ENCODE measurements at places on chromosomes 11 and 22.

GRCh38 chr11:44785856-44786607 lies 59.3 kb downstream of the TSPAN18 start:
- no peak for ATAC-seq

GRCh38 chr11:111417766-111418435 lies 38.8 kb upstream of the POU2AF1 start:
- ATAC-seq, result no peak

GRCh38 chr11:1917523-1918435 lies 1.7 kb upstream of the TNNT3 start:
- ATAC-seq, result no peak

DNA sequence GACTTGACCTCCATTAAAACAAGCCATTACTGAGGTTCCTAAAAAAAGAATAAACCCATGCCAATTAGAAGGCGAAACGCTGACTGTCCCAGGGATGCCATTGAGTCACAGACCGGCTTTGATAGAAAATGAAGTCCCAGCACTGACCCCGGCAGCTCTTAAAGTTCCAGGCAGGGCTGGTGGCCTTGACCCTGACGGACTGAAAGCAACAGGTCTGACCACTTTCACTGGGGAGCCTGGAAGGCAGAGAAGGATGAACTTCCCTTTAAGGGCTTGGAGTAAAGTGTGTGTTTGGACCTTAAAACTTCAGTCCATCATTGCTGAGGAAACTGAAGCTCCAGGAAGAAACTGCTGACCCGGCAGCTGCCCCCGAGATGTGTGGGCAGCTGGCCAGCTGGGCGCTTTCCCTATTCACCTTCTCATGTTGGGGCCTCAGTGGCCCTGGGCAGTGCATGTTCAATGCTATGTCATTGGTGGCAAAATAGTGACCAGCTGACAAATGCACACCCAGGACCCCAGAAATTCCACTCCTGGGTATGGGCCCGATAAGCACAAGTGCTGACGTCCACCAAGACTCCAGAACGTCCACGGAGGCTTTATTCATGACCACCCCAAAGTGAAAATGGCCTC lies 18.9 kb upstream of the EFCAB6 start:
- ATAC-seq, result no peak

- ATAC-seq, result no peak
Measured at GRCh38 chr11:44186321-44186930, 90.9 kb downstream of the EXT2 start.

- ATAC-seq, result no peak
Measured at GRCh38 chr11:59189986-59190385, 18.1 kb downstream of the DTX4 start.

DNA sequence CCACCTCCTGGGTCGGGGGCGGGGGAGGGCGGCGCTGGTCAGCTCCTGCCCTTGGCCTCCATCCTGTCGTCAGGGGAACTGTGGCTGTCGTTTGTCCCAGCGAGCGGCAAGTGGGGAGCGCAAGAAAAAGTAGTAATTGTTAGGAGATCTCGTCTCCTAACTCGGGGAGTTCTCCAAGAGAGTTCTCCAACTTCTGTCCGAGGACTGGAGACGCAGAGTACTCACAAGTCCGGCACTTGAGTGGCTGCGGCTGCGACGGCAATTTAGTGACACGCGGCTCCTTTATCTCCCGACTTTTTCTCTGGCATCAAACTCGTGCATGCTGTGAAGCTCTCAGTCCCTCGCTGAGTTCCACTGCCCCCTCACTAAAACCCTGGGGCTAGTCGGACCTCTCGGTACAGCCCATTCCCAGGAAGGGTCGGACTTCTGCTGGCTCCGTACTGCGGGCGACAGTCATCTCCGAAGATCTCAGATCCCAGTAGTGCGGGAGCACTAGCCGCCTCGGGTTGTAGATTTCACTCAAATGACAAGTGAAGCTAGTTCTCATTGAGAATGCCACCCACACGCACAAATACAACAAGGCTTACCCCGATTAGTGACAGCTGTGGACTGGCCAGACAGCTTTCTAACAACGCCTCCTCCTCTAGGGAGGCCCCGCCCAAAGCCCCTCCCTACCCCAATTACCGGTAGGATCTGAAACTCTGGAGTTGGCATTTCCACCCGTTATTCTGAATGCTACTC lies at the start of gene PGR:
TSS of gene PGR (minus strand) at position 611 of the 741 bp plus-strand sequence. CDS start 743 bp downstream, outside the sequence.
- peak; percentile 27 for ATAC-seq

- ATAC-seq, result peak; percentile 61
Measured at GRCh38 chr11:47991266-47991830, 11.0 kb downstream of the PTPRJ start.

DNA sequence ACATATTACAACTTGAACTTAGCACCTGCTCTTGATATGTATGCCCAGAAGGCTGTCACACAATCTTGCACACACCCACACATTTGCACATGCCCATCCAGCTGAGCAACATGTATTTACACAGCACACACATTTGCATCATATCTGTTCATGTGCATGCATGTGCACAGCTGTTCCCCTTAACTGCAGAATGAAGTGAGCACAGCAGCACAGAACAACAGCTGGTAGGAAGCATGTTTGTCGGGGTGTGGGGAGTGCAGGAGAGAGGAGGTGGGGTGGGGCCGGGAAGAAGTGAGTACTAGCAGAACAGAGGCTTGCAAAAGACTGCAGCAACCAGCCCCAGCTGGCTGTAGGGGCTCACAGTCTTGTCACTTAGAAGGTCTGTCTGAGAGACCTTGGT lies 296.5 kb downstream of the KIRREL3 start:
- ATAC-seq, result no peak

DNA sequence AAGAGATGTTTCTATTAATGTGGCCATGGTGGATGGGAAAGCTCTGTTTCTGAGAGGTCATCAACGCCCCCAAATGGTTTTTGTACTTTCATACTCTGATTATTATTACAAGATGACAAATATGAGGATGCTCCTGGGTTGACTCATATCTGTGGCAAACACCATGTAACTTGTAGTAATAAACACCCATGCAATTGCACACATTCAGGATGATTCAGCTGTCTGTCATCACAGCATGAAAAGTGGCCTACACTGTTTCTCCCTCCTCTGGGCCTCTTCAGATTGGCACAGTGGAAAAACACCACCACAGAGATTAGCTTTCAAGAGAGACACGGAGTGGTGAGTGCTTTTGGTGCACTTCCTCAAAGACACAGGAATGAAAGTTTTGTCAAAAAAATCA lies 85.4 kb downstream of the MTNR1B start:
- peak; percentile 91 for ATAC-seq

- no peak for ATAC-seq
Measured at GRCh38 chr22:28951969-28952521, 68.7 kb downstream of the ZNRF3 start.

- ATAC-seq, result no peak
Measured at GRCh38 chr22:35308480-35309021, 8.9 kb downstream of the TOM1 start.

Data from motor neuron (in vitro differentiated cells).